ENCODE measurements at places on chromosomes 1 and 21.

- DNase-seq, result no peak
Measured at GRCh38 chr21:38839328-38840286, 33.9 kb downstream of the ETS2 start.

GRCh38 chr1:35619237-35620121, 21.8 kb downstream of the PSMB2 start:
- no peak for DNase-seq

GRCh38 chr1:221164029-221164428, 284.8 kb downstream of the HLX start:
- no peak for DNase-seq

DNA sequence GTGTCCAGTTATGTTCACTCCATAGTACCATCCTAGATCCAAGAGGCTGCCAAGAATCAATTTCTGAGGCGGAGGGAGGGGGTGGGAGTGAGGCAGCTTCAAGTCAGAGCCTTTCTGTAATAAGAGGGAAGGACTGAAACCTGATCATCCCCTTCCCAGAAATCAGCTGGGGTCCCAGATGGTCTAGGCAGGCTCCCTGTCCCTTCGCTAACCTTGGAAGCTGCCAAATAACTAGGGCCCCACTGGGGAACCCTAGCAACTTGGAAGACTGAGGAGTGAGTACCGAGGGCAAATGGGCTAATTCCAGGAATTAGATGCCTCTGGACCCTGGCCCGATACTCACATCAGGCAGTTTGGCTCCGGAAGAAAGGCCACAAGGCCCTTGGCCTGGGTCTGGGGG, 113.3 kb downstream of the NAV1 start:
- no peak for DNase-seq

DNA sequence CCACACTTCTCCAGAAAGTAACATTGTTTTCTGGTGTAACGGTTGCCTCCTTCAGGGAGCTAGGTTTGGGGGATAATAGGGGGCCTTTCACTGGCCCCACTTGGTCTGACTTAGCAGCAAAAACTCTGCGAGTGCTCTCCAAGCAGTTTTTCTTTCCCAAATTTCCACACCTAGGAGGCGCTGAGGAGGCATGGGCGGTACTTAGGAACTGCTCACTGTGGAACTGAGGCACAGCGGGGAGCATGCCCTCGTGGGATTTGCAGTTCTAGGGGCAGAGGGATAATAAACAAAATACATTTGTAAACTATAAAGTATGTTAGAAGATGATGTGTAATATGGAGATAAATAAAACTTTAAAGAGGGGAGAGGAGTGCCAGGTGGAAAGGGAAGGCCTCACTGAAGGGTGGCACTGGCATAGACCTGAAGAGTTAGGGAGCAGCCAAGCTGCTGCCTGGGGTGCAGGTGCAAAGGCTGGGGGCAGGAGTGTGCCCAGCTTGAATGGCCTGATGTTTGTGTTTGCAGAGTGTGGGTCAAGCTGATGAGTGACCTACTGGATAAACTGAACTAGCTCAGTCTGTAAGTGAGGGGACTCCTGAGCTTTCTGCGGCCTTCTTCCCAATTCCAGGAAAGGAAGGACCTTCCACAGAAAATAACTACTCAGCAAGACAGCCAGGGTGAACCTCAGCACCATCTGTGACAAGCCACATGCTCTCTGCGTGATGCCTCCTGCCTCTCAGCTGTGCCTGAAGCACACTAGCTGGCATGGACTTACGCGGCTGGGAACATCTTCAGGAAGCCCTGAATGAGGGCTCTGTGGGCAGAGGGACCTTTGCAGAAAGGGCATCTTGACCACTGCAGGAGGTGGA, 1.9 kb downstream of the EPHX1 start:
- no peak for DNase-seq

- no peak for DNase-seq
Measured at GRCh38 chr1:3211582-3212375, 142.8 kb downstream of the PRDM16 start.

- DNase-seq, result no peak
Measured at GRCh38 chr1:17837233-17838030, 82.3 kb downstream of the ACTL8 start.

DNA sequence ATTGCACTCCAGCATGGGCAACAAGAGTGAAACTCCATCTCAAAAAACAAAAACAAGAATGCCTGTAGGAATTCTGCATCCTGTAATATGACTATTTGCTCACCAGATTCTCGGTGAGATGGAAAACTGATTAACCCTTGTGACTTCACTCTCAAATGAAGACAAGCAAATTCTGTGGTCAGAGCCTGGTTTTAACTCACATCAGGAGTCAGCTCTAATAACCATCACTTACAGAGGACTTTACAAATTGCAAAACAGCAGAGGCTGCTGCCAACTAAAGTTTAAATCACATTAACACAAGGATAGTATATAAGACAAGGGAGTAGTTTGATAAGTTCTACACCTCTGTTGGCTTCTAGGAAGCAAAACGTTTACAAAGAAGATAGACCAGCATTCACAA, 35.7 kb upstream of the FAM163A start:
- no peak for DNase-seq

DNA sequence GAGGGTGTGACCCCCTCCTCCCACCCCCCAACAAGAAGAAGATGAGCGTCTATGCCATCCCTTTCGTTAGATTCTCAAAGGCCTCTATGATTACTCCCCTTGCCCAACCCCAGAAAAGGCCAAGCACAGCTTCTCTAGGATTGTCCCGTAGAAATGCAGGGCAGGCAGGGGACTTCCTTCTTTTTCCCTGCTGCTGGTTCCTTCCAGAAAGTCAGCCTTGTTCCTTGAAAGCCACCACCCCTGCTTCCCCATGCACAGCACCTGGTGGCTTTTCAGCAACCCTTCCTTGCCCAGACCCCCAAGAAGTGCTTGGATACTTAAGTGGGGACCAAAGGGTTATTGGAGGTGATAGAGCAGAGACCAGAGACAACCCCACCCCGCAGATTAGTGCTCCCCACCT, 75.1 kb downstream of the ARHGEF10L start:
- DNase-seq, result no peak

DNA sequence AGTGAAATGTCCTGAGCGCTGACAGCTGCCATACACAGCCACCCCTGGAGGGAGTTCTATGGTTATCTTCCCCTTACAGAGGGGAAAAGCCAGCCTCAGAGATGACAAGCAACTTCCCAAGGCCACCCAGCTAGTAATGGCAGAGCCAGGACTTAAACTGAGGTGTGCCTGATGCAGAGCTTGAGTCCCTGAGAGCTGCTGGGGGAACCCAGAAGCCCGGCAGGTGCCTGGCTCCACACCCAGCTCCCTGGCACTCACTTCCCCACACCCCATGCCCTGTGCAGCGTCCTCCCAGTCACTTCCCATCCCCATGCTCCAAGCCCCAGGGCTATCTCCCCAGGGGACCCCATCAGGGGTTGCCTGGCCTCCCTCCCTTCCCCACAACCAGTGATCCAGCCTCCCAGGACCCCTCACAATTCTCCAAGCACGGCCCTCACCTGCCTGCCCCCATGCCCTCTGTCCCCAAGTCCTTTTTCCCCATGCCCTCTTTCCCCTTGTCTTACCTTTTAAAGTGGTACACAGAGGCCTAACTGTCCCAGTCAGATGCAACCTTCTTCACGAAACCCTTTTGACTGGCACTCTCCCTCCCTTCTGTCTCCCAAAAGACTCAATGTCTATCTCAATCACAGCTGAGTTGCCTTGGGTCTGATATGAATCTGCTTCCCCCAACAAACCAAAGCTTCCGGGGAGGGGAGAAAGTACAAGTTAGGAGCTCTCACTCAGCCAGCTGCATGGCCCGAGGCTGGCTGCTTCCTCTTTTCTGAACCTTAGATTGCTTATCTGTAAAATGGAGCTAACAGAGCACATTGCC, 39.8 kb upstream of the LRP8 start:
- DNase-seq, result peak; percentile 48

DNA sequence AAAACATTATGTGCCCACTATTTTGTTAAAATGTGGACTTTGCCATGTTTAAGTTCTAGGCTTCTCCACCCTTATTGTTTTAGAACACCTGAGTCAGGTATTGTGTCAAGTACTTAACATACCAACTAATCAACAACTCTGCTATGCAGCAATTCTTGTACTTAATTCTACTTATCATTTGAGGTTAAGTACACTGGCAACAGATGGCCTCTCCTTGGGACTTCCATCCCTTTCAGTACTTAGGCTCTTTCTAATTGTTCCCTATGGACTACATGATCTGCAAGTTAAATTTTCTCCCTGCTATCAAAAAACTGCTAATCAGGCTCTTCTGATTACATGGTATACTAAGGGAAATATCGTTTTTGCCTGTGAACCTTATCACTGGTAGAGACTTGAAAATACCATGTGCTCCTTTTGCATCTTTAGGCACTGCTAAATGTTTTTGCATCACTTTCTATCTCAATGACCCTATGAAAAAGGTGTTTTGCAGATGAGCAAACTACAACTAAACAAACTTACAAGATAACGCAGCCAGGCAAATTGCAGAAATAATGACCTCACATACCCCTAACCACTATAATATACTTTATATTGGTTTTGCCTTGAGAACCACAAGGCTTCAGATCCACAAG, 18.9 kb downstream of the SFPQ start:
- DNase-seq, result no peak

GRCh38 chr1:64263856-64264255, 60.4 kb downstream of the UBE2U start:
- no peak for DNase-seq

DNA sequence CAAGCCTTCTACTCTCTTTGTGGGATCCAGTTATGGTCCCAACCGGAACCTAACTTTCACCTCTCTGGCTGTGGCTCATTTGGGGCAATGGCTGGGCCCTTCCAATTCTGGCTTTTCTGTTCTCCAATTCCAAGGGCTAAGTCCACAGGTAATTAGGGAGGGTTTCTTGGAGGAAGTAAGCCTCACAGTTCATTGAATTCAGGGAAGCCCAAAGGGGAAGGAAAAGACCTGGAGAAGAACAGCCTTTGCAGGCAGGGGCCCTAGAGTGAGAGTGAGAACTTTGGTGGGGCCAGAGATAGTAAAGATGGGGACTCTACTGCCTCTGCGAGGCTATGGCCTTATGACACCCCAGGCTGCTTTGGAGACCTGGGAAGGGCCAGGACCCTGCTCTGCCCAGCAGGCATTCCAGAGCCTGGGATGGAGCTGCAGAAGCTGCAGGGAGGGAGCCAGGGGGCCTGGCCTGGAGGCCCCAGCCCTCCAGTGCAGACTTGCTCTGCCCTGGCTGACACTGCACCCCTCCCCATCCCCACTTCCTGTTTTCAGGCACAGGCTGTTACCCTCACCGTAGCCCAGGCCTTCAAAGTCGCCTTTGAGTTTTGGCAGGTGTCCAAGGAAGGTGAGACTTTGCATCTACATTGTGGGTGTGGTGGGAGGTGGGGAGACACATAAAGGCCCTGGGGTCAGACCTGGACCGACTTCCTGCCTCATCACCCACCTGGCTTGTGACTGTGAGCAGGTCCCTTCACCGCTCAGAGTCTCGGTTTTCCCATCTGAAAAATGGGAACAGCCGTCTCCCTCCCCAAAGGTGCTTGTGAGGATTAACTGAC, 18.9 kb downstream of the LDLRAP1 start:
- peak; percentile 90 for DNase-seq

DNA sequence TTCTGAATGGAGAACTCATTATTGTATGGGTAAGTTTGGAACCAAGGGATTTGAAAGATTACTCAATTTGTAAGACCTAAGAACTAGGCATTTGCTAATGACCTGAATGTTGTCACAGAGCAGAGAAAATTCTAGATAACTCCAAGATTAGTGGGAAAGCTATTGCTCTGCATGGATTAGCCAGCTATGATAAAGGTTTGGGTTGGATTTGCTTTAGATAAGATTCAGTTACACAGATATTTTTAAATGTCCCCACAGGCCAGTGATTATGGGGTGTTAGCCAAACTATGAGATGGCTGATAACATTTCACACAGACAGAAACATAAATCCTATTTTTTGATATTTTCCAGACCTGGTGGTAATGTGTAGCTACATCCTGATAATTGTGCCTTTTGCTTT, 88.2 kb downstream of the NTPCR start:
- no peak for DNase-seq

GRCh38 chr1:2998503-2999100, 22.7 kb upstream of the ACTRT2 start:
- DNase-seq, result no peak

- no peak for DNase-seq
Measured at GRCh38 chr1:206895325-206895724, 1.9 kb upstream of the IL24 start.

DNA sequence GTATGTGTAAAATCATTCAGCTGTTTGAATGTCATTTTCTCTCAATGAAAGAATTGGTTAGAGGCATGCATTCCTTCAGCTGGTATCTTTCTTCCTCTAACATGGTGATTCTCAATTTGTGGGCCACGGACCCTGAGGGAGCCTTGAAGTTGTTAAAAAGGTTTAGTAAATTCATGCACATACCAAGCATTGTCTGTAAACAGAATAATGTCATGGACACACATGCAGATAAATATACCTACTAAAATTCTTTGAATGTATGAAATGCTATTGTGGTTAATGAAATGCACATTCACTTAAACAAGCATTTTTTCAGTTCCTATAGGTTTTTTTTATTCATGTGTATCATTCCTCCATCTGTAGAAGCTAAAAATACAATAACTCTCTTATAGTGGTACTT, 65.4 kb downstream of the PBX1 start:
- no peak for DNase-seq

GRCh38 chr1:187038784-187039183, 210.0 kb downstream of the PLA2G4A start:
- no peak for DNase-seq

DNA sequence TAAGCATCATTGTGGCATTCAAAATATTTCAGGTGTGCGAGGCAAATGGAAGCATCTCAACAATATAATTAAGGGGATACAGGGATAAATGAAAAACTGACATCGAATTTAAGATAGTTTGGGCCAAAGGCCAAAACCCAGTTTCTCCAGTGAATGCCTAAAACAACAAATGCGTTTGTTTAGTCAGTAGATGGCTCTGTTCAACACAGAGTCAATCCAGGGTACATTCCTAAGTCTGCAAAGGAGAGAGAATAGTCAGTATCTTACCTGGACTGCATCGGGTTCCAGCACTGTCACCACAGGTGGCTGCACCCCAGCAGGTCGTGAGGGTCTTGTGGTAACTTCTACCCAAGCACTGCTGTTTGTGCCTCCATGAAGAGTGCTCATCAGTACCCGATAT, 321.1 kb downstream of the KCTD3 start:
- DNase-seq, result no peak

GRCh38 chr1:64685217-64685616, 59.7 kb upstream of the RAVER2 start:
- no peak for DNase-seq

DNA sequence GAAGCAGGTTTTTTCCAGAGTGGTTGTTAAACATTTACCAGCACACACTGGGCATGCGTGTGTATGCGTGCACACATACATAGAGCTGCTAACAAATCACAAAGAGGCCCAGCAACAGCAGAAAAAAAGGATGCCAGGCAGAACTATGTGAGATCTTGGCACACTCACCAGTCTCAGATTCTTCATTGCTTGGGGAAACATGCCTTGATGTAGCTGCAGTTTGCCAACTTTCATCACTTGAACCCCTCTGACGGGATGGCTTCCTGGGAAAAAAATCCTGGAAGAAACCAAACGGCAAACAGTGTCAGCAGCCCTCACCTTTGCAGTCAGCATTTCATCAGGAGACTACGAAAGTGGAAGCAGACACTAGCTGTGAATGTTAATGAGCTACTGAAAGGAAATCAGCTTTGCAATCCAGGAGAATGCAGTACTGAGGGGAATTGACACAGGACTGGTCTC, 609.1 kb downstream of the KIF26B start:
- no peak for DNase-seq

Data from CD4-positive, alpha-beta T cell treated with Interleukin-15 for 4 hours (primary cell).